ENCODE measurements at places on chromosomes 6 and 20.

GRCh38 chr6:38415231-38416005 is 224.3 kb downstream of the BTBD9 start:
- peak; percentile 22 for DNase-seq

GRCh38 chr20:31922181-31922580 is 29.7 kb downstream of the PDRG1 start:
- no peak for DNase-seq

GRCh38 chr6:26592649-26593048 is 4.1 kb upstream of the ABT1 start:
- peak; percentile 25 for DNase-seq

DNA sequence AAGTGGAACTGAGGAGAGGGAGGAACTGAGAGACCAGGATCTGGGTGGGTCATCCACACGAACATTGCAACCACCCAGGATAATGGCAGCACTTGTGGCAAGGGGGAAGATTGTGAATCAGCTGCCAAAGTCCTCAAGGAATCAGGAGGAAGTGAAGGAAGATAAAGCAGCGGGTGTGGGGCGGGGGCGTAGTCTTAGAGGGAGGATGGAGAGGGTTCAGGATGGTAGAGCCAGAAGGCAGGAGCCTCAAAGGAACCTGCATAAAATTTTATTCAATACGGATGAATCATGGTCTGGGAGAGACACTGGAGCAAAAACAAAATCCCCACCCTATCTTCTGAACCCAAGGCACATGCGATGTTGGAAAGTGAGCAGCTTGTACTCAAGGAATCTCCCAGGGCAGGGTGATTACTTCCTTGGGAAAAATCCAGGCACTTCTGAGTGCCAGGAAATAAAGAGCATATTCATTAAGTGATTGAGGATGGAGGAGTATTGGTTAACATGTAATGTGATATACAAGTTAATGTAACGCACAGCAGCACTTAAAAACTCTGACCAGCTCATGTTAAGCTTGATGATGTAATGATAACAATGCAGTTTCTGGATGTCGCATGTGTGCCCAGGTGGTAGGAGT is 82.0 kb upstream of the B3GAT2 start:
- no peak for DNase-seq

DNA sequence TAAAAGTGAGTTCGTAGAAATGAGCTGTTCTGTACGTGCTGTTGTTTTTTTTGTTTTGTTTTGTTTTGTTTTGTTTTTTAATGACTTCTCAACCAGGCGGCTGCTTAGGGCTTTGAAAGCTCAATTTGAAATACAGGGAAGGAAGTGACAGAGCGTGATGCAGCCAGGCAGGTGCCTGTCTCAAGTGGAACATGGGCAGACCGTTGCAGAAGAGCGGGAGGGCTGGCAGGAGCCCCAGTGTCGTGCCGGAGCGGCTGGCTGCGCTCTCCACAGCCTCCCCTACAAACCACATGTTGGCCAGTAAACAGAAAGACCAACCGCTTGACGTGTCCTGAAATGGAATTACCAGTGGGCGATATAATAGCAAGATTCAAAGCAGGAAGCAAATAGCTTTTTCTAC is 164.9 kb upstream of the RREB1 start:
- peak; percentile 12 for DNase-seq

DNA sequence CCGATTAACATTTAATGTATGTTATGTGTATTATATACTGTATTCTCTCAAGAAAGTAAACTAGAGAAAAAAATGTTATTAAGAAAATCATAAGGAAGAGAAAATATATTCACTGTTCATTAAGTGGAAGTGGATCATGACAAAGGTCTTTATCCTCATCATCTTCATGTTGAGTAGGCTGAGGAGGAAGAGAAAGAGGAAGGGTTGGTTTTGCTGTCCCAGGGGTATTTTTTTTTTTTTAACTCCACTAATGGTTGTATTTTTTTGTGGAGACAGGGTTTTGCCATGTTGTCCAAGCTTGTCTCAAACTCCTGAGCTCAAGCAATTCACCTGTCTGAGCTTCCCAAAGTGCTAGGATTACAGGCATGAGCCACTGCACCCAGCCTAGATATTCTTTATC is 11.0 kb downstream of the ECT2L start:
- no peak for DNase-seq

DNA sequence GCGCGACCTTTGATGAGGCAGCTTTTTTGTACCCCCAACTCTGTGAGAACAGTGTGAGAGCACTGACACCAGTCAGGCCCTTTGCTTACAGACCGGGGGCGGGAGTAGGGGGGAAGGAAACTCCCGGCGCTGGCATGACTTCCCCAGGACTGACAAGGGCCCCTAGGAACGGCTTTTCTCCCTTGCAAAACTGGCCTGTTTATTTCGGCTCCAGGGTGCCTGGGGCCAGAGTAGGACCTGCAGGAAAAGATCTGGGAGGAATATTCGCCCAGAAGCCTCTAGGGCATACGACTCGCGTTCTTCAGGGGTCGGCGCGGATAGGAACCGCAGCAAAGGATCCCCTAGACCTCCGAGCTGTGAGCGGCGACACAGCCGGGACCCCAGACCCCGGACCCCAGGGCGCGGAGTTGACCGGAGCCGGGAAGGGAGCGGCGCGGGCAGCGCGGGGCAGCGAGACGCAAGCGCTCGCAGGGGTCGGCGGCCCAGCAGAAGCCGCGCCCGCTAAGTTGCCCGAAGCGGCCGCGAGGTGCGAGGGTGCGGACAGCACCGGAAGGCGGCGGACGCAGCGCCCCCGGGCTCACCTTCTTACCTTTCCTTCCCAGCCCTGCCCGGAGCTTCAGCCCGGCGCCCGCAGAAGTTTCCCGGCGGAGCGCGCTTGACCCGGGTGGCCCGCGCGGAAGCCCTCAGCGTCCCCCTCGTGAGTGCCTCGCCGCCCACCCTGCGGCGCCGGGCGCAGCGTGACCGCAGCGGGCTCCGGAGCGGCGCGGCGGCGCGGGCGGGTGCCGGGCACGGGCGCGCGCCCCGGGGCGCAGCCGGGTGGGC is at the start of gene POPDC3:
Gene POPDC3 (minus strand): TSS at position 771 of the 822 bp plus-strand sequence. CDS start 18,105 bp downstream, outside the sequence.
- peak; percentile 63 for DNase-seq

DNA sequence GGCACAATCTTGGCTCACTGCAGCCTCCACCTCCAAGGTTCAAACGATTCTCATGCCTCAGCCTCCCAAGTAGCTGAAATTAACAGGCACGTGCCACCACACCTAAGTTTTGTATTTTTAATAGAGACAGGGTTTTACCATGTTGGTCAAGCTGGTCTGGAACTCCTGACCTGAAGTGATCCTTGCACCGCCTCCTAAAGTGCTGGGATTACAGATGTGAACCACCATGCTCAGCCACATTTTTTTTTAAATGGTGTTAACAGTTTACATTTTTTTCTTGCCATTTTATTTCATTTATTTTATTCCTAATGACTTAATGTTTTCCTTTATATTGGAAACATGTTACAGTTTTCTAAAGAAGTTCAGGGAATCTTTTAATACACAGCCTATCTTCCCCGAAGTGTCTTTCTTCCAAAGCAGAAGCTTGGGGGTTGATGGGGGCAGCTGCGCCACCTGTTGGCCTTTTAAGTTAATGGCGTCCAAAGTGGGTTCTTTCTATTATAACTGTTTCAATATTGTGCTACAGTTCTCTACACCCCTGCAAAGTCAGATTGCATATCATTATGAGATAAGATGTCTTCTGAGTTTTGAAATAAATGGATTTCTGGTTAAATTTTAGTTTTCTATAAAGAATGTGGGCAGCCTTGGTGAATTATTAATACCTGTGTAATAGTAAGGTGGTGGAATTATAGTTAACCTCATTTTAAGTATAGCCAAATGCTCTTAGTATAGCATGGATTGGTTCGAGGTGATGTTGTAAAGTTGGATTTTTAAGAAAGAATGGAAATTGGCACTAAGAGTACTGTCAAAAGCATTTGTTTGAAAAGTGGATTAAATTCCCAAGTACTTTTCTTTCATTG is 42.0 kb upstream of the PLCG1 start:
- DNase-seq: peak; percentile 60

DNA sequence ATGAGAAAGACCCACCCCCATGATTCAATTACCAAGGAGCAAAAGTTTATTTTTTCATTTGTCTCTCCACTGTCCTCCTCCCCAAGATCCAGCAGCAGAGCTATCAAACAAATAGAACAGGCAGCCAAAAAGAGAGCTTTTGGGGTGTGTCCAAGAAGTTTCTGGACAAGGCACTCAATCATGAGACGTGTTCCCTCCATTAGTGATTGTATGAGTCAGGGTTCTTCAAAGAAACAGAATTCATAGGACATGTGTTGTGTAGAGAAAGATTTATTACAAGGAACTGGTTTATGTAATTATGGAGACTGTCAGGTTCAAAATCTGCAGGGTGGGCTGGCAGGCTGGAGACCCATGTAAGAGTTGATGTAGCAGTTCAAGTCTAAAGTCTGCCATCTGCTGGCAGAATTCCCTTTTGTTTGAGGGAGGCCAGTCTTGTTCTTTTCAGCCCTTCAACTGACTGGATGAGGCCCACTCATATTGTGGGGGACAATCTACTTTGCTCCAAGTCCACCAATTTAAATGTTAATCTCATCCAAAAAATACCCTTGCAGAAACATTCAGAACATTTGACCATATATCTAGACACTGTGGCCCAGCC is 248.1 kb upstream of the OPRM1 start:
- DNase-seq: peak; percentile 8

- no peak for DNase-seq
Measured at GRCh38 chr6:135022050-135022697, 32.4 kb downstream of the HBS1L start.

DNA sequence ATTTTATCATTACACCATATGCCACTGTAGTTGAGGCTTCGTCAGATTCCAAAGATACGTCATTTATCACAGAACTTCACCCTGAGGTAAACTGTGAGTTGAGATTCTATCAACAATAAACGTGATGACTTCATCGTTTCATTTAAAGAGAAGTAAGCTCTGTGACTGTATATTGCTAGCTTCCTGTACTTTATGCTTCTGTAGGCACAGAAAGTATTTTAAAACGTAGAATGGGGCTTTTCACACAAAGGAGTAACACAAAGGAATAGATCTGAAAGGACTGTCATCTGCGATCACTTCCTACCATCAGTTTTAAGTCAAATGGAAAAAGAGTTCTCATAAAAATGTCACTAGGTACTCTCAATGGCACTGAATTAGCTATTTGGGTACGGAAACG is 234.4 kb upstream of the MCHR2 start:
- no peak for DNase-seq

DNA sequence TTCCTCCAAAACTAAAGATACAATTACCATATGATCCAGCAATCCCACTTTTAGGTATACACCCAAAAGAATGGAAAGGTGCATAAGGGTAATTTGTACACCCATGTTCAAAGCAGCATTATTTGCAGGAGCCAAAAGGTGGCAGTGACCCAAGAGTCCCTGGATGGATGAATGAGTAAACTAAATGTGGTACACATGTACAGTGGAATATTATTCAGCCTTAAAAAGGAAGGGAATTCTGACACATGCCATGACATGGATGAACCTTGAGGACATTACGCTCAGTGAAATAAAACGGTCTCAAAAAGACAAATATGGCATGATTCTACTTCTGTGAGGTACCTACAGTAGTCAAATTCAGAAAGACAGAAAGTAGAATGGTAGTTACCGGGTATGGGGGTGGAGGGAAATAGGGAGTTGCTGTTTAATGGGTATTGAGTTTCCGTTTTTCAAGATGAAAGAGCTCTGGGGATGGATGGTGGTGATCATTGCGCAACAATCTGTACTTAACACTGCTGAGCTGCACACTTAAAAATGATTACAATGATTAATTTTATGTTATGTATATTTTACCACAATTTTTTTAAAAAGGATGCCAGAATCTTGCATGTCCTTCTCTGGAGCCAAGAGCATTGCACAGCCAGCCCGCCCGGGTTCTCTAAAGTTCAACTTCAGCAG is 518.9 kb upstream of the JARID2 start:
- DNase-seq: peak; percentile 35

DNA sequence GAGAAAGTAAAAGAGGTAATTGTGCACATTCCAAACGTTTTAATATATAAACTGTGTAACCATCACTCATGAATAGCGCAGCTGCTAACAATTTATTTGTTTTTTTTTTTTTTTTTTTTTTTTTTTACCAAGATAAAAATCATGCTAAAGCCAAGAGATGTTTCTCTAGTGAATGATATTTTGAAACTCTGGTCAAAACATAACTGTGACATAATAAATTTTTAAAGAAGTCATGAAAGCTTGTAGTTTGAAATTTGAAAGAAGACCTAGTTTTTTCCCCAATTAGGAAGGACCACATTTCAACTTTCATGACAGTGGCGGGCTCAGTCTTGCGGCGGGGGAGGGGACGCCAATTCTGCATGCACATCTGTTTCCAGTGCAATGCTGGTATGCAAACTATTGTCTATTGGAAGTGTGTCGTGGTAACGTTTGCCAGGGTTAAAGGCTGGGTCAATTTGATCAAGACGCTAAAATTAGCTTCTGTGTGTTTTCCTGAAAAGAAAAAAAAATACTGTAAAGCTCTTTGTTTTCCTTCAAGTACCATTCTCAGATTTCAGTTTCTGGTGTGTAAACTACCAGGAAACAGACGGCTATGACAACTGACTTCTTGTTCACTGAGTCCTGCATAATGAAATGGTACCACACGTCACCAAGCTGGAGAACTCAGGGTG is 211.9 kb downstream of the FOXC1 start:
- peak; percentile 85 for DNase-seq

GRCh38 chr6:53313784-53314400 is 34.9 kb downstream of the ELOVL5 start:
- DNase-seq: peak; percentile 32

GRCh38 chr20:58497076-58497641 is 18.0 kb downstream of the APCDD1L start:
- no peak for DNase-seq

- DNase-seq: no peak
Measured at GRCh38 chr6:164022632-164023031, 608.1 kb downstream of the QKI start.

DNA sequence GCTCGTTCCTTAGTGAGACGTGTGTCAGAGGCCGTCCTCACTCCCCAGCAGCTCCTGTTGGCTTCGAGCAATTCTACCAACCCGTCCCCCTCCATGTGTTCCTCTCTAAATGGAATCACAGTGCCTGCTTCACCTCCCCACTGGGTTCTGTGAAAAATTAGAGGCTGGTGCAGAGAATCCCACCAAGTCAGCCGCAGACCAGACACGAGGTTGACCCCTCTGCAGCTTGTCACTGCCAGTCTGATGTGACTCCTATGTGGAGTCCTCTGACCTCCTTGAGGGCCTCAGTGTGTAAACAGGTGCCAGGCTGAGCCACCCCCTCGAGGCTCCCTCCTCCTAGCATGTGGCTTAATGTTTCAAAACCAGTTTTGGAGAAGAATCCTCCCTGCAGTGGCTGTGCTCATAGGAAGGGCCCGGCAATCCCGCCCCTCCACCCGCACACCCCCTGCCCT is 12.6 kb upstream of the IRF4 start:
- no peak for DNase-seq

DNA sequence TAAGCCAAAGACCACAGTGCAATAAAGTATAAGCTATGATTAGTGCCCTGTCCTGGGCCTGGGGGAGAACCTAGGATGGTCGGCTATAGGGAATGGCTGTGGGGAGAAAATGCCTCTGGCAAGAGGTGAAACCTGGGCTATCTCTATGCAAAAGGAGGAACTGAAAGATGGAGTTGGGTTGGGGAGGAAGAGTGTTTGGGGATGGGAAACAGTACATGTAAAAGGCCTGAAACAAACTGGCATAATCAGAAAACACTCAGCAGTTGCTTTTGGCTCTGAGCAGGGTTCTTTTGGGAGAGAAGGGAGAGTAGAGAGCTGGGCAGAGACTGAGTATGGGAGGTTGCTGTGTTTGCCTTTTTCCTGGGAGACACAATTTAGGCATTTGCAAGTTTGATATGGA is 31.9 kb upstream of the FUCA2 start:
- no peak for DNase-seq

Measured in fibroblast of skin of scalp (primary cell).